ENCODE measurements at places on chromosomes 4 and X. TPM values are rescaled to one million over a fixed set of nuclear protein-coding genes. Genes with fewer than 3 reads are reported as not detected.

The HTN1 gene
- not detected for total RNA-seq

The ITIH6 gene
- total RNA-seq: not detected

The BBS12 gene
- total RNA-seq: 4.1 TPM

The NXF2 gene
- not detected for total RNA-seq

The PRKG2 gene
- not detected for total RNA-seq

The MEPE gene
- not detected for total RNA-seq
